CD4-positive, alpha-beta T cell treated with Interleukin-15 for 1 hour (primary cell): ENCODE measurements at places on chromosomes 12 and 14.

GRCh38 chr12:3438401-3438800 lies 52.6 kb upstream of the PRMT8 start:
- no peak for DNase-seq

DNA sequence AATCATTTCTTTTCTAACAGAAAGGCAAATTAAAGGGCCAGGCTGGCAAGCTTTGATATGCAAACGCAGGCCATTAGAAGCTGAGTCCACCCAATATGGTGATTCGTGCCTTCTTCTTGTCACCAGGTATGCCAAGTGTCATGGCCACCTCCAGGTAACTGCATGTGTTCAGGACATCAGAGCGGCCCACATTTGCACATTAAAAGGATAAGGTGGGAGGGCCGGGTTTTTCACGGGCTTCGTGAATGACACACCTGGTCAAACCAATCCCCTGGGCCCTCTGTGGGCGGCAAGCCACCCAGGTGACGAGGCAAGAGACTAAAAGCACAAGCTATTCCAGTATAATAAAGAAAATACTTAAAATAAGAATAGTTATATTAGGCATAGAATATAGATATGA lies 75.9 kb upstream of the TSPAN11 start:
- DNase-seq: no peak

DNA sequence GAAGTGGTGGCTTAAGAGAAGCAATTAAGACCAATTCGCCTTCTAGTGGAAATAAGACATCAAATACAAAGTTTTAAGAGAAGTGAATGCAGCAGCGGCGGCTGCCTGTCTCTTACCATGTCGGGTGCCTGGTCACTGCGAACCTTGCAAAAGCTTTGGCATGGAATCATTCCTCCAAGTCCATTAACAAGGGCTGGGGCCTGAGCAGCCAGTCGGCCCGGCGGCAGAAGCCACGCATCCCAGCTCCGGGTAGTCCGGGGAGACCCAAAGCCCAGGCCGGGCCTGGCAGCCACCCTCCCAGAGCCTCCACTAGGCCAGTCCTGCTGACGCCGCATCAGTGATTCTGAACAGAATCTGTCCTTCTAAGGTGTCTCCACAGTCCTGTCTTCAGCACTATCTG lies 321.0 kb downstream of the TMEM121 start:
- DNase-seq: no peak

DNA sequence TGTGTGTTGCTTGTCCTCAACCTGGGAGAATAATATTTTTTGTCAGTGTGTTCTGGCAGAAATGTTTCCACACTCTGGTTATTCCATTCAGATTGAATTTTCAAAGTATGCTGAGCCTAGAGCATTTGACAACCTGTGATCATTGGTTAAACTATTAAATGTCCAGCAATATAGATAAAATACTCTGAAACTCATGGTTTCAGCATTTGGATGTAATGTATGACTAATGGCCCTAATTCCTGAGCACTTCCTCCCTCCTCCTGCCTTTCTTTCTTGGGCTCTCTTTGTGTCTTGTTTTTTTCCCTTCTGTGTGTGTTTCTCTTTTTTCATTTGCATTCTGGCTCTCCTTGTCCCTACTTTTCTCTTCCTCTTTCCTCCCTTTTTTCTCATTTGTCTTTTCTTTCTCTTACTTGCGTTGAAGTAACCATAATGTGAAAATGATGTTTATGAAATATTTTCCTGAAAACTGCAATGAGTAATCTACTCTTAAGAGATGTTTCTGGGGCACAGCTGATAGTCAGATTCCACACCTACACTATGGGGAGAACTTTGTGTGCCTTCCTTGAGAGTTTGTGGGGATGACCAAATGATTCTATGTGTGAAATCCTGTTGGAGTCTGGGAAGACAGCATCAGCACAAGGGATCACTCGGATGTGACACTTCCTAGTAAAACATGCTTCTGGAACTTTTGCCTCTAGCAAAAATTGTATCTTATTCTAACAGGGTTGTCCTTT lies 74.6 kb downstream of the FRMD6 start:
- no peak for DNase-seq
